Suprapubic skin (tissue), 4 donors: ENCODE measurements at places on chromosomes 5 and 9. TPM values are rescaled to one million over a fixed set of nuclear protein-coding genes. Genes with fewer than 3 reads are reported as not detected.

GRCh38 chr5:137092831-137093230 lies 406.3 kb downstream of the SPOCK1 start:
- no peak for DNase-seq
- H3K27ac ChIP-seq: no peak overlapping the region
- no peaks in the 10 kb centered on the region for H3K27me3 ChIP-seq
- H3K36me3 ChIP-seq: no peaks in the 10 kb centered on the region
- H3K4me3 ChIP-seq: no peak overlapping the region

DNA sequence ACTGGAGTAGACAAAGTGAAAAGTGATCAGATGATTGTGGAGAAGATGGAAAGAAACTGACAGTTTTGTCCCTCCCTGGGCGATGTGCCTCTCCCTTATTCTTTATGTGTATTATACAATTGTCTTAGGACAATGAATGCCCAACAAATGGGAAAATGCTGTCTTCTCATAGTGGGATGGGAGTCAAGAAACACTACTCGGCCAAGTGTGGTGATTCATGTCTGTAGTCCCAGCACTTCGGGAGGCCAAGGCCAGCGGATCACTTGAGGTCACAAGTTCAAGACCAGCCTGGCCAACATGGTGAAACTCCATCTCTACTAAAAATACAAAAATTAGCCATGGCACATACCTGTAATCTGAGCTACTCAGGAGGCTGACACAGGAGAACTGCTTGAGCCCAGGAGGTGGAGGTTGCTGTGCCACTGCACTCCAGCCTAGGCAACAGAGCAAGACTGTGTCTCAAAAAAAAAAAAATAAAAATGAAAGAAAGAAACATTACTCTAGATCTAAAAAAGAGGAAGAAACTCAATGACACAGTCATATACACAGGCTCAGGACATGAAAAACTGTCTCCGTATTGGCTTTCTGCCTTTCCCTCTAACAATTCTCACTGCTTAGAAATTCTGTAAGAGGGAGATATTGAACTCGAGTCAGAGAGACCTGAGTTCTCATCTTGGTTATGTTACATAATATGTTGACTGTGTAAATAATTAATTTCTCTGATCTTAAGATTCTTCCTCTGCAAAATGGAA lies 67.9 kb upstream of the TARS1 start:
- no peaks in the 10 kb centered on the region for H3K4me1 ChIP-seq
- H3K4me3 ChIP-seq: no peak overlapping the region
- no peak for DNase-seq
- H3K27me3 ChIP-seq: no peaks in the 10 kb centered on the region
- no peak overlapping the region for H3K27ac ChIP-seq

PCDHB6 gene
- total RNA-seq: not detected

GRCh38 chr9:69195668-69196067 lies 21.6 kb downstream of the TJP2 start:
- no peak overlapping the region for H3K27ac ChIP-seq
- no peak for DNase-seq
- H3K36me3 ChIP-seq: no peaks in the 10 kb centered on the region
- no peak overlapping the region for H3K4me3 ChIP-seq

DNA sequence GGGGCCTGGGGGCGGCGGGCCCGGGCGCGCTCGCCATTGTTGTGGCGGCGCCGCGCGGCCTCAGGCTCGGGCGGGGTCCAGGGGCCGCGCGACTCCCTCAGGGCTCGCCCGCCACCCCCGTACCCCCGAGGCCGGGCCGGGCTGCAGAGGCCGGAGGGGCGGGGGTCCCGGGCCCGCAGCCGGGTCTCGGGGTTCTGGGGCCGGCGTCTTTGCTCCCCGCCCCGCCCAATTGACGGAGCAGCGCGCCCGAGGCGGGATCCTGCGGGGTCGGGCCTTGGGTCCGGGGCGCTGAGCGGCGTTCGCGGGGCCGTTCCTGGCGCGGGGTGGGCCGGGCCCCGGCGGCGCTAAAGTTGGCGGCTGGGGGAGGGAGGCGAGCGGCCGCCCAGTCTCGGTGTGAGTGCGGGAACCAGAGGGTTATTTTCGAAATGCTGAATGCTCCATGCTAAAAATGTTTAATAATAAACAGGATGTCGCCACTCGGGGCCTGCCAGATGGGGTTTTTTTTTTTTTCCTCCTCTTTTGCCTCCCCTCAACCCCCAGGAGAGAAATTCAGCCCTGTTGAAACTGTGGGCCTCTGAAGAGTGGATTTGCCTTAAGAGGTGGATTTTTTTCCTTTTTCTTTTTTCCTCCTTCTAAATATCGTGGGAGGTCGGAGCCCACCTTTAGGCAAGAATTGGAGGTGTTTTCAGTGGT lies 724 bp downstream of the PRRC2B start:
- H3K4me1 ChIP-seq: peaks cover 59% of the 10 kb centered on the region
- H3K4me3 ChIP-seq: peak overlapping the region; percentile 82
- no peak for DNase-seq
- no peaks in the 10 kb centered on the region for H3K36me3 ChIP-seq
- peak overlapping the region; percentile 97 for H3K27ac ChIP-seq
- H3K27me3 ChIP-seq: no peaks in the 10 kb centered on the region

- no peak for DNase-seq
- H3K36me3 ChIP-seq: no peaks in the 10 kb centered on the region
- H3K27ac ChIP-seq: no peak overlapping the region
- H3K27me3 ChIP-seq: no peaks in the 10 kb centered on the region
- H3K4me1 ChIP-seq: peaks cover 3% of the 10 kb centered on the region
Measured at GRCh38 chr9:112771359-112772214, 21.0 kb downstream of the SNX30 start.

GRCh38 chr9:94875300-94876020 lies 149.0 kb downstream of the AOPEP start:
- no peaks in the 10 kb centered on the region for H3K27me3 ChIP-seq
- H3K4me3 ChIP-seq: no peak overlapping the region
- no peak for DNase-seq
- H3K36me3 ChIP-seq: no peaks in the 10 kb centered on the region
- peaks cover 62% of the 10 kb centered on the region for H3K4me1 ChIP-seq

MYMK gene
- total RNA-seq: not detected

- no peak overlapping the region for H3K27ac ChIP-seq
- H3K4me1 ChIP-seq: no peaks in the 10 kb centered on the region
- H3K36me3 ChIP-seq: peaks cover 17% of the 10 kb centered on the region
- no peaks in the 10 kb centered on the region for H3K27me3 ChIP-seq
Measured at GRCh38 chr9:87699835-87700234, 26.1 kb upstream of the CTSL start.

- no peaks in the 10 kb centered on the region for H3K36me3 ChIP-seq
- no peak for DNase-seq
- no peaks in the 10 kb centered on the region for H3K4me1 ChIP-seq
- no peaks in the 10 kb centered on the region for H3K27me3 ChIP-seq
- no peak overlapping the region for H3K27ac ChIP-seq
- no peak overlapping the region for H3K4me3 ChIP-seq
Measured at GRCh38 chr5:92694067-92694466, 887.0 kb downstream of the NR2F1-AS1 start.

- no peak for DNase-seq
- peaks cover 26% of the 10 kb centered on the region for H3K4me1 ChIP-seq
- no peak overlapping the region for H3K27ac ChIP-seq
- H3K4me3 ChIP-seq: no peak overlapping the region
- no peaks in the 10 kb centered on the region for H3K36me3 ChIP-seq
- H3K27me3 ChIP-seq: no peaks in the 10 kb centered on the region
Measured at GRCh38 chr5:67619235-67619634, 422.6 kb upstream of the CD180 start.

DIRAS2 gene
- total RNA-seq: 0.32 TPM

FAM78A gene
- 2.0 TPM for total RNA-seq

DNA sequence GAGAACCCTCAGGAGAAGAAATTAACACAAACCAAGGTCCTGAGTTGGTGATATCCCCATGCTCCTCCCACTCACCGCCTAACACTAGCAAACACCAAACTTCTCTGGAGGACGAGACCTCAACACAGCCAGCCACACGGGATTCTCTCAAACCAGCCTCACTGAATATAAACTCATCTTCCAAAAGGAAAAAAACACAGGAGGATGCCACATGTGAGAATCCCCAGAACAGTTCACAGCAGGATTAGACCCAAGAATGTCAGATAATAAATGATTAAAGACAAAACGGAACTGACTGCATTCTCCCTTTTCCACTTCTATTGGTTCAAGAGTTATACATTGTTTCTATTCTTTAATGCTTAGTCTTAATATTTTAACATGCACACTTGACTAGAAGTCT lies 89.2 kb downstream of the LPAR1 start:
- no peak overlapping the region for H3K27ac ChIP-seq
- no peaks in the 10 kb centered on the region for H3K27me3 ChIP-seq
- H3K4me3 ChIP-seq: no peak overlapping the region
- DNase-seq: no peak
- H3K4me1 ChIP-seq: no peaks in the 10 kb centered on the region

GRCh38 chr9:87656485-87656884 lies 69.4 kb upstream of the CTSL start:
- no peak for DNase-seq
- H3K27me3 ChIP-seq: no peaks in the 10 kb centered on the region
- H3K4me1 ChIP-seq: no peaks in the 10 kb centered on the region
- H3K4me3 ChIP-seq: no peak overlapping the region
- H3K36me3 ChIP-seq: peaks cover 20% of the 10 kb centered on the region
- H3K27ac ChIP-seq: no peak overlapping the region

PDGFRB gene
- total RNA-seq: 43.5 TPM

FBXO10 gene
- total RNA-seq: 2.7 TPM

LCN9 gene
- not detected for total RNA-seq

F12 gene
- total RNA-seq: 2.3 TPM

- no peak for DNase-seq
- H3K27me3 ChIP-seq: no peaks in the 10 kb centered on the region
Measured at GRCh38 chr9:33107762-33108161, 31.3 kb upstream of the SMU1 start.

GRCh38 chr5:73706963-73707362 lies 81.0 kb downstream of the ARHGEF28 start:
- no peaks in the 10 kb centered on the region for H3K27me3 ChIP-seq
- no peak overlapping the region for H3K4me3 ChIP-seq
- no peak for DNase-seq

GRCh38 chr5:43637416-43637815 lies 34.4 kb downstream of the NNT start:
- H3K36me3 ChIP-seq: no peaks in the 10 kb centered on the region
- no peak overlapping the region for H3K27ac ChIP-seq
- no peak for DNase-seq
- no peaks in the 10 kb centered on the region for H3K27me3 ChIP-seq

ORM2 gene
- not detected for total RNA-seq

DNA sequence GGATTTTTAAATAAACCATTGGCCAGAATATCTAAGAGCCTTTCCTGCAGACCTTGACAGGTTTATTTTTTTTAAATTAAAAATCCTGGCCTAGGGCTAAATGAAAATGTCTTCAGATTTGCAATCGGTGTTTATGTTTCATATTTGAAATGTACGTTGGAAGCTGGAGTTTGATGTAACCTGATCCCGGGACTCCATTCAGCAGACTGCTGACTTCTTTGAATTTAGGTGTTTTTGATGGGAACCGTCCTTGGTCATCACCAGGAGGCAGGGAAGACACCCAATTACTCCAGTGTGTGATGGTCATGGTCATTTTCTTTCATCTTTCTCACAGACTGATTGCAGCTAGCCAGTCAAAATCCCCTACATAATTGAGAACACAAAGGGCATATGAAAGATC lies 60.1 kb upstream of the BRINP1 start:
- H3K4me3 ChIP-seq: no peak overlapping the region
- H3K27ac ChIP-seq: no peak overlapping the region
- no peaks in the 10 kb centered on the region for H3K36me3 ChIP-seq
- H3K27me3 ChIP-seq: no peaks in the 10 kb centered on the region
- no peak for DNase-seq

IFNA4 gene
- not detected for total RNA-seq

- H3K4me3 ChIP-seq: no peak overlapping the region
- H3K4me1 ChIP-seq: no peaks in the 10 kb centered on the region
- H3K27ac ChIP-seq: no peak overlapping the region
- H3K27me3 ChIP-seq: no peaks in the 10 kb centered on the region
- DNase-seq: no peak
Measured at GRCh38 chr5:94793816-94794198, 175.3 kb downstream of the SLF1 start.

DNA sequence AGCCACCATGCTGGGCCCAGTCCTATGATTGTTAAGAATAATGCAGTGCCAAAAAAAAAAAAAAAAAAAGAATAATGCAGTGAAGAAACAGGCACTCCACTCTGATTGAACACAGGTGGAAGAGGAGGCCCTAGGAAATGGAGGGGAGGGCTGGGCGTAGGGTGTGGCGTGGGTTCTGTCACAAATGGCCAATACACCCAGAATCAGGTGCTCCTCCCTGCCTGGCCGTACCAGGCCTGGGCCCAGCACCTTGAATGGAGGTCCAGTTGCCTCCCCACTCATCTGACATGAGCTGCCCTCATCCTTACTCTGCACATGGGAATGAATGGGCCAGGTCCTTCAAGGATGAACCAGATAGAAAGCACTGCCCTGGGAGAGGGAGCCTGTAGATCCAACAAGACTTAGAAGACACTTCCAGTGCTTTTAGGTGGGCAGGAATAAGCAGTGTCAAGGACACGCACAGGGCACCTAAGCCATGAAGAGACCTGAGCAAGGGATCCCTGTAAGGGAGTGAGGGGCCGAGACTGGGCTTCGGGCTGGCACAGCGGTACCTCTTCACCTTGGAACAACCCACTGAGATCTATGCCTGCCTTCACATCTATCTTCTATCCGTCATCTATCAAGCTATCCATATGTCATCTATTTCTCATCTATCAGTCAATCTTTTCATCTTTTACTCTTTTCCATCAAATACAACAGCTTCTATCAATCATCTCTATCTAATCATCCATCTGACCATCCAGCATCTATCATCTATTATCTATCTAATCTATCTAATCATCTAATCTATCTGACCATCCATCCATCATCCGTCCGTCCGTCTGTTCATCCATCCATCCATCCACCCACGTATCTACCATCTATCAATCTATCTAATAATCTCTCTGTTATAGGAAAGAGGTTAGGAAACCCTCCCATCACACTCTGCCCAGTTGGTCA lies 15.9 kb downstream of the NINJ1 start:
- DNase-seq: no peak
- no peak overlapping the region for H3K4me3 ChIP-seq
- H3K27ac ChIP-seq: no peak overlapping the region
- H3K27me3 ChIP-seq: no peaks in the 10 kb centered on the region
- H3K36me3 ChIP-seq: peaks cover 28% of the 10 kb centered on the region

- H3K27me3 ChIP-seq: no peaks in the 10 kb centered on the region
- H3K27ac ChIP-seq: no peak overlapping the region
- no peak overlapping the region for H3K4me3 ChIP-seq
- no peak for DNase-seq
- H3K4me1 ChIP-seq: no peaks in the 10 kb centered on the region
Measured at GRCh38 chr9:70962761-70963440, 158.5 kb downstream of the TRPM3 start.

DNA sequence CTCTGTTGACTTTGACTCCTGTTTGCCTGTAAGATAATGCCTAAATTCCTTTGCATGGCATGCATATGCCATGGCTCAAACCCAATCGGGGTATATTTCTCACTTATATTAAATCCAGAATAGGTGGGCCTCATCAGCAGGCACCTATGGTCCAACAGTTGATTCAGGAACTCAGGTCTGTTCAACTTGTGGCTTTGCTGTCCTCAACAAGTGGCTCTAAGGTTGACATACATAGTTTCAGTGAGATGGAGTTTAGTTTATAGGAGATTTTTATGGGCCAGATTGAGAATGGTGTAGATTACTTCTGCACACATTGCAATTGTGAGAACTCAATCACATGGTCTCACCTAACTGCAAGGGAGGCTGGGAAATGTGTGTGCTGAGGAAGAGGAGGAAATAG lies 31.6 kb upstream of the PTGER4 start:
- H3K27ac ChIP-seq: no peak overlapping the region
- H3K27me3 ChIP-seq: no peaks in the 10 kb centered on the region
- no peak for DNase-seq
